ENCODE measurements at places on chromosomes 5 and 9. TPM values are rescaled to one million over a fixed set of nuclear protein-coding genes. Genes with fewer than 3 reads are reported as not detected.

Gene TIFAB
- total RNA-seq = not detected

Gene SH3GL2
- not detected for total RNA-seq

Gene CD274
- total RNA-seq = 16.4 TPM

Gene PCDHA9
- not detected for total RNA-seq

Gene ANKRD34B
- not detected for total RNA-seq
